RKO (cell line): ENCODE measurements at places on chromosomes 7 and 10.
A peak's percentile ranks its signal among the peaks of the same experiment; 100 is the strongest.

DNA sequence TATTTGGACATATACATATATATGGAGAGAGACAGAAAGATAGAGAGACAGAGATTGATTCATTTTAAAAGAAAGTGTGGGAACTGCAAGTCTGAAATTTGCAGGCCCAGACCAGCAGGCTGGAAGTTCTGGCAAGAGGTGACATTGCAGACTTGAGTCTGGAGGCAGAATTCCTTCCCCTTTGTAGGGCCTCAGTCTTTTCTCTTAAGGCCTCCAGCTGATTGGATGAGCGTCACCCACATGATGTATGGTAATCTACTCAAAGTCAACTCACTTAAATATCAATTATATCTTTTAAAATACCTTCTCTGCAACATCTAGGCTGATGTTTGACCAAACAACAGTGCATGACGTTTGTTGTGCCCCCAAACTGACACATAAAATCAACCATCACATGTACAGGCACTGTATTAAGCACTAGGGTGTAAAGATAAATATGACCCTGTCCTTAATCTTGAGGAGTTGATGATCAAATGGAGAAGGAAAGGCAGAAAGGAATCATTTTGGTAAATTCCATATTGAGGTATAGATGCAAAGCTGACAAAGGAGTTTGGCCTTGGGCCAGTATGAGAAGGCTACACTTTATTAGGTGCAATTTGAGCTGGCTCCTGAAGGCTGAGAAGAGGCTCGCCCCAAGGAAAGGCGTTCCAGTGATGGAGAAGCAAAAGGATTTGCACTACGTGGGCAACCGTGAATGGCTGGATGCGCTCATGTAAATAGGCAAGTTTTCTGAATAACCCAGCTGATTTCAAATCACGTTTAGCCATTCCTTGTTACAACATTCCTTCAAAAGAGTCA lies 52.6 kb downstream of the BPGM start:
- DNase-seq: no peak

DNA sequence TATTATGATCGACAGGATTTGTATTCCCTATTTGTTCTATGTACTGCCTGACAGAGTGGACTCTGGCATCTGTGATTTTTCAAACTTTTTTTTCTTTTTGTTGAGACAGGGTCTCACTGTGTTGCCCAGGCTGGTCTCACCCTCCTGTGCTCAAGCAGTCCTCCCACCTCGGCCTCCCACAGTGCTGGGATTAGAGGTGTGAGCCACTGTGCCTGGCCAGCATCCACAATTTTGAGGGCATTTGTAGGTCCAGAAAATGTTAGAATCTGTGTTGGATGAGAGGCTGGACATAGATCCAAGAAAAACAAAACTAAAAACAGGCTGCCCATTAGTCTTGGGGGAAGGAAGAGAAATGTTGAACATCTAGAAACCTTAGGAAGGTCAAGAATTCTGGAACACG lies 34.3 kb downstream of the SGPL1 start:
- DNase-seq: no peak

DNA sequence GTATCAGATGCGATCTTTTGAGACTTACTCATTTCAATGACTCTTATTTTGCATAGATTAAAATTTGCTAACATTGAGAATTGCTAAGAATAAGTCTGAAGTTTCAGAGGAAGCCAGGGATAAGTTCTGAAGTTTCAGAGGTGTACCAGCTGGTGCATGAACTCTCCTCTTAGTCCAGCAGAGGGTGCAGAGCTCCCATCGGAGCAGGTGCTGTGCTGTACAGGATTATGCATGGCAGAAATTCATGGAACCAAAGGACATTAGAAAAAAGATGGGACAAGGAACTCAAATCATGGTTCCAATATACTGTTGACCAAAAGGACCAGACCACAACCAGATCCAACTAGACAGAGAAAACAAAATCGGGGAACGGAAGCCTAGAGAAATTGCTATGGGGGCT lies 41.9 kb downstream of the MGAM2 start:
- peak; percentile 55 for DNase-seq

DNA sequence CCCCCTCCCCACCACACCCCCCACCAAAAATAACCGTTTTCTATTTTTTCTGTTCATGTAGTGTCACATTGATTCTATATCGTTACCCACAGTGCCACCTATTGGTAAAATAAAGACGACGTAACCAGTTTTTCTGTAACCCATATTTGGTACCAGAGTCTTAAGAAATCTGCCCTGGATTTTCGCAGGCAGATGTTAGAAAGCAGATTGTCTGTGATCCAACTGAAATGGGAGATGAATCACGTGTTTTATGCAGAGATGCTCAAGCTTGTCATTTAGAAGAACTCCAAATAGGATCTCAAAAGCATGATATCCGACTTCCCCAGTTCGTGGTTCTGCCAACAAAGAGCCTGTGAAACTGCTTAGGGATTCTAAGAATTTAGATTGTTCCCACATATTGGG lies 261.1 kb upstream of the CSTF2T start:
- peak; percentile 59 for DNase-seq

GRCh38 chr10:60963441-60964256 lies 19.7 kb upstream of the RHOBTB1 start:
- DNase-seq: peak; percentile 49

- peak; percentile 99 for DNase-seq
Observed at GRCh38 chr10:24463611-24464426, 254.9 kb downstream of the KIAA1217 start.

- peak; percentile 51 for DNase-seq
Observed at GRCh38 chr7:117157241-117158209, 165.3 kb downstream of the WNT2 start.

DNA sequence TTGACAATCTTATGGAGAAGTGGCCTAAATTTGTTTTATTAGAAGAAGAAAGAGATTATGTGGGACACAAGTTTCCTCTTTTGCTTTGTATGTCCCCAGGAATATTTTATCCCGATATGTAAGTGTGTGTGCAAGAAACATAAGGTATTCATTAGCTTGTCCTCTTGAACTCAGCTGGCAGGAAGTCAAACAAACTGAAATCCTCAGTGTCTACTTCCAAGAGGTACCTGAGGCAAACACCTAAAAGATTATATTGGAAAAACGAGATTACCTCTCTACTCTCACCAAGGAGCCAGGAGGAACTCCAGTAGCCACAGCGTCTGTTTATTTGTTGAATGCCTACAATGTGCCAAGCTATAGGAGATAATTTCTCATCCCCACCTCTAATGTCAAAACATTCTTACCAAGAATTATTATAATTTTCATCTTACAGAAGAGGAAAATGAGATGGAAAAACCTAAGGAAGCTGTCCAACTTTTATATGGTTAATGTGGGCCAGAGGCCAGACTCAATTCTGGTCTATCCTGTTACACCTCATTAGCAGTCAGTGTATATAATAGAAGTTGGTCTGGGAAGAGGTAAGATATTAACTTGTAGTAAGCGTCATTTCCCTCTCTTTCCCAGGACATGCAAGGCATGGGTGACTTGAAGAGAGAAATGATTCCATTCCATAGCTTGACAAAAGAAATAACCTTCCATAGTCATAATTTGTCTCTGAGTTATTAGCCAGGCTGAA lies 692.7 kb downstream of the MAGI2 start:
- DNase-seq: no peak

DNA sequence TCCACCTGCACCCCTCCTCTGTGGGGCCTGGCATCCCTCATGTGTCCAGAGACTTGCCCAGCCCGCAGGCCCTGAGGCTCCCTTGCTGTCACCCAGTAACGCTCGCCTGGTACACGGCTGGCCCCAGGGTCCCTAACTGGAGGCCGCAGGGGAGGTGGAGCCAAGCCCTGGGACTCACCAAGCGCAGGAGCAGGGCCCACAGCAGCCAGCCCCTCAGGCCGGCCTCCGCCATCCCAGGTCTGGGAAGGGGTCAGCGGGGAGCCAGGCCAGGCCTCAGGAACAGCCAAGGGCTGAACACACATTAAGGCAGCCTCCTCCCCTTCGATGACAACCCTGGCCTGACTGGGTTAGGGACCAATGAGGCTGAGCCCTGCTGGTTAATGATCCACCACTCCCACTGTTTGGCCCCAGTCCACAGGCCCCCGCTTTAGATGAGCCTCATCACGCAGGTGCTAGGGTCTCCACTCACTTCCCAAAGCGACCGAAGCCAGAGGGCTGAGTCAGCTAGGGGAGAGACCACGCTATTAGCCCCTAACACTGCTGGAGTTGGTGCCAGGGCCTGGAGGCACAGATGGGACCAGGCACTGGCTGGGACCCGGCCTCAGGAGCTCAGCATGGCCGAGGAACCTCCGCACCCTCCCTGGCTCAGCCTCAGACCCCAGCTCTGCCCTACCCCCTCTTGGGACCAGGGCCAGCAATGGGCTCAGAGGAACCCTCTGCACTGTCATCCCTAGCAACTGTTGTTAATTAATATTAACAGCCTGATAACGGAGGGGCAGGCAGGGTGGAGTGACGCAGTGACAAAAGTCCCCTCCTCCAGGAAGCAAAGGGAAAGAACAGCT lies at the start of gene NPC1L1:
Gene NPC1L1, minus strand, starts transcription at position 303 of the 842 bp plus-strand sequence. Its CDS starts 71 bp downstream, at position 232.
- no peak for DNase-seq

GRCh38 chr7:137395420-137395819 lies 51.9 kb upstream of the PTN start:
- no peak for DNase-seq

DNA sequence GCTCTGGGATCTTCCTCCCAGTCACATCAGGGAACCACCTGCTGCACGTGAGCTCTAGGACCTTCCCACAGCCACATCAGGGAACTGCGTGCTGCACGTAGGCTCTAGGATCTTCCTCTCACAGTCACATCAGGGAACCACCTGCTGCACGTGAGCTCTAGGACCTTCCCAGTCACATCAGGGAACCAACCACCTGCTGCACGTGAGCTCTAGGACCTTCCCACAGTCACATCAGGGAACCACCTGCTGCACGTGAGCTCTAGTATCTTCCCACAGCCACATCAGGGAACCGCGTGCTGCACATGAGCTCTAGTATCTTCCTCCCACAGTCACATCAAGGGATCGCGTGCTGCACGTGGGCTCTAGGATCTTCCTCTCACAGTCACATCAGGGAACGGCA lies 229.7 kb downstream of the DIP2C start:
- no peak for DNase-seq

GRCh38 chr7:44415047-44415446 lies 75.4 kb downstream of the NUDCD3 start:
- peak; percentile 15 for DNase-seq

DNA sequence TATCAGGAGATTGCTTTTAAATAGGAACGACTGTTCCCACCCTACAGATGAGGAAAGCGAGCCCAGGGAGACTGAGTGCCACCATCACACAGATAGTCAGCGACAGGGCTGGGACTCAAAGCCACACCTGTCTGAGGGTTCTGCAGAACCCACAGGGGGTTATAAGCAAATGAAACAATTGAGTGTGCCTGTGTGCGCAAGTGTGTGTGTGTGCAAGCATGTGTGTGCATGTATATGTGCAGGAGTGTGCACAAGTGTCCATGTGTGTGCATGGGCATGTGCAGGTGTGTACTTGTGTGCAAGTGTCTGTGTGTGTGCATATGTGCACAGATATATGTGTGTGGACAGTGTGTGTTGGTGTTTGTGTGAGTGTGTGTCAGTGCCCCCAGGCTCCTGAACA lies 280.2 kb downstream of the GRID1 start:
- no peak for DNase-seq

DNA sequence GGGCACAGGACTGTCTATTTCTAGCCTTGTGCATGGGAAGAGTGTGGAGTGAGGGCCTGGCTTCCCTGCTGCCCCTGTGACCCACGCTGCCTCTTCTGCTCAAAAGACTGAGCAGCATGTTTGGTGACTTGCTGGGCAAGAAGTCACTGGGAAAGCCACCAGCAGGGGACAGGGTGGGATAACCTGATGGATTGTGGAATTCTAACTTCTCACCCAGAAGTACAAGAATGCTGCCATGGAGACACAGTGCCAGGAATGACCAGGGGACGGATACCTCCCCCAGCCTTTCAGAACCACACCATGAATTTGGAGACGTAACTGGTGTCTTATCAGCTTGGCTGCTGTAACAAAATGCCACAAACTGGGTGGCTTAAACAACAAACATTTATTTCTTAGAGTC lies 28.4 kb downstream of the GALNTL5 start:
- no peak for DNase-seq
